ENCODE measurements at places on chromosomes 7 and 10.
A peak's percentile ranks its signal among the peaks of the same experiment; 100 is the strongest.

DNA sequence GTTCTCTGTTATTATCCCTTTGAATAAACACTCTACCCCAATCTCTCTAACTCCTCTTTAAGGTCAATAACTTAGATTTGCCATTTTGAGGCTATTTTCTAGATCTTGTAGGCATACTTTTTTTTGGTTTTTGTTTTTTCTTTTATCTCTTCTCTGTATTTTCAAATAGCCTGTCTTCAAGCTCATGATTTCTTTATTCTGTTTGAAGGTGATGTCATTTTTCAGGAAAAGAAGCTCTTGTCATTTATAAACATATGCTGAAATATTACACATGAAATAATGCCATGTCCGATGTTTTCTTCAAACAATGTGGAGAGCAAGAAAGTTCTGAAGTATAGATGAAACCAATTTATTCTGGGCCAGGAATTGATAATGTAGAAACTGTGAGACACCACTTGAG is 57.5 kb upstream of the CABCOCO1 start:
- no peaks in the 10 kb centered on the region for H3K36me3 ChIP-seq
- no peak overlapping the region for H3K4me3 ChIP-seq
- no peak overlapping the region for H3K27ac ChIP-seq
- no peak for DNase-seq
- H3K4me1 ChIP-seq: no peaks in the 10 kb centered on the region

DNA sequence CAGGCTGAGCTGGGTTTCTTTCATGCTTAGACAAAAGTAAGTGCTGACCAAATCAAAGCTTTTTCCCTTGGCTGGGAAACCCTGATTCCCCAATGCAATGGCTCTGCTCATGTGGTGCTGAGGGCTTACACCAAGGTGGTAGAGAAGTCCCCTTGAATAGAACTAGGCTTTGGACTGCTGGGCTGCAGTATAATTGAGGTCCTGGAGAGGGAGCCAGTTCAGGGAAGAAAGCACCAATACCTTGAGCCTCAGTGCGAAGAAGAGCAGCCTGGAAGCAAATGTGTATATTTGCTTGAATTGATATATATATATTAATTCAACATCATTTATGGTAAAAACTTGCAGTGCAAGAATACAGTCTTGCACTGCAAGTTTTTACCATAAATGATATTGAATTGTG is 391.1 kb downstream of the RPS24 start:
- no peak for DNase-seq
- H3K36me3 ChIP-seq: no peaks in the 10 kb centered on the region
- no peak overlapping the region for H3K27ac ChIP-seq
- H3K27me3 ChIP-seq: peaks cover 8% of the 10 kb centered on the region

GRCh38 chr7:5333121-5334045 is 50.6 kb downstream of the SLC29A4 start:
- DNase-seq: no peak
- no peak overlapping the region for H3K27ac ChIP-seq
- peaks cover 52% of the 10 kb centered on the region for H3K36me3 ChIP-seq
- no peak overlapping the region for H3K4me3 ChIP-seq
- H3K27me3 ChIP-seq: no peaks in the 10 kb centered on the region

DNA sequence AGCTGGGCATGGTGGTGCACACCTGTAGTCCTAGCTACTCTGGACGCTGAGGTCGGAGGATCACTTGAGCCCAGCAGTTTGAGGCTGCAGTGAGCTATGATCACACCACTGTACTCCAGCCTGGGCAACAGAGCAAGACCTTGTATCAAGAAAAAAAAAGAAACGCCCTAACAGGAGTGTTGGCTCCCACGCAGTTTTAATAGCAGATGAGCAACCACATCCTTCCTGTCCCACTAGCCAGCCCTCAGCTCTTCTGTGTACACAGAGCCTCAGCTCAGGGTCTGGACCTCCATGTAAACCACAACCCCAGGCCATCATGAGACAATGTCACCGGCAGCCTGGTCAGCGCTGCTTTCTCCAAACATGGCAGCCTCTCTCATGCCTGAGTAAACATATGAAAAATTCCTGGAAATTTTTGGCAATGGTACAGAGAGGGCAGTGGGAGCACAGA is 108.2 kb downstream of the PIP4K2A start:
- peak; percentile 49 for DNase-seq
- no peak overlapping the region for H3K4me3 ChIP-seq
- peak overlapping the region; percentile 86 for H3K27ac ChIP-seq

Data from activated CD4-positive, alpha-beta memory T cell treated with anti-CD3 and anti-CD28 coated beads for 36 hours (primary cell).